ENCODE measurements at places on chromosomes 5 and 9.

- DNase-seq, result peak; percentile 8
Observed at GRCh38 chr5:179166886-179167841, 107.0 kb downstream of the ZNF354C start.

DNA sequence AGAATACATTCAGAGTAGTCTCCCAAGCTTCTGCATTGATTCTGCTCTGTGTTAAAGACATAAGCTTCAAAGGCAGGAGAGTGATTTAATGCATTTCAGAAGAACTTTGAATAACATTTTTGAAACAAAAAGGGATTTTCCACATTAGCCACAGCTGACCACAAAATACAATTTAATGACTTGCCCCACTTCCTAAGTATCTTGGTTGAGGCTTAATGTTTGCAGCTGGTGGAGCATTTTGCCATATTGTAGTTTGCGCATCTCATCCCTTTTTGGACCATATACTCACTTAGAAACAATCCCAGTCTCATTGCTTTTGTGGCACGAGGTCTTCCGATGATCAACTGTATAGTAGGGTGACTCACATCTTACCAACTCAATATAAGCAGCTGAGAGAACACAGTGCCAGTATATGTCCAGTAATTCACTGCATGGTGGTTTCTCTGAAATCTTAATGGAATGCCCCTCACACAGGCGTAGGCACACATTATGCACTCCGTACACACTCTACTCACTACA lies 455.8 kb upstream of the PTGER4 start:
- DNase-seq, result no peak

- no peak for DNase-seq
Observed at GRCh38 chr5:140118302-140118936, 4.5 kb downstream of the PURA start.

DNA sequence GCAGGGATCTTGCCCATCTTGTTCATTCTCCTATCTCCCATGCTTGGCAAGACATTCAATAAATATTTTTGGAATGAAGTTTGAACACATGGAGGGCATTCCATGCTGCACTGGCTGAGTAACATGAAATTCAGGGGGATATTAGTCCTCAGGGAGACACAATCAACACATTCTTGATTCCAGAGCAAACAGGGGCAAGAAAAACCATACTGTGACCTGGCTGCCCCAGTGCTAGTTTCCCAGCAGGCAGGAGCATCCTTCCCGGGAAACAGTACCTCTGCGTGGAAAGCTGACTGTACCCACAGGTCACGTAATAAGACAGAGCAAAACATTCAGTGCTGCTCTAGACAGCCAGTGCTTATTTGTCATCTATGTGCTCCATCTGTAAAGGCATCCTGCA lies 66.3 kb upstream of the SPOCK1 start:
- DNase-seq, result no peak

- no peak for DNase-seq
Observed at GRCh38 chr9:86867804-86868313, 79.4 kb downstream of the GAS1 start.

DNA sequence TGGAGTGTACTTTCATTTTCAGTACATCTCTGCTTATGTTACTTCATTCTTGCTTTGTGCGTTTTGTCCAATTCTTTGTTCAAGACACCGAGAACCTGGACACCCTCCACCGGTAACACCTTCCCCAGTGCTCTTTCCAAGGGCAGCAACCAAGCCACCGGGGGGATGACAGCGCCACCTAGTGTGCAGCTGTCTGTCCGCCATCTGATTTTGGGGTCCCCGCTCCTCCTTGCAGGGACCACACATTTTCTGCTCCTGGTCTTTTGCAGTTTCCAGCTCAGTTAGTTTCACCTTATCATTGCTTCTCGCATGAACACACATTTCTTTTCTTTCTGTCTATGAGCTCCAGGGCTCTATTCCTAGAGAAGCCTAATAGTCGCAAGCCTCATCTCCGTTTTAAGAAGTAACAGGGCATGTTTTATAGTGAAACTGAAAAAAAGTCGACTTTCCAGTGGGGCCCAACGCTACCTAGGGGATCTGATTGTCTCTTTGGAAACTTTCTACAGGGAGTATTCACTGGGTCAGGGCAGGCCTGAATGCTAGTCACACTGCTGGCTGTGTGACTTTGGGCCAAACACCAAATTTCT lies 152.1 kb downstream of the FSTL4 start:
- DNase-seq, result no peak

GRCh38 chr5:54146916-54147315 lies 163.5 kb downstream of the ARL15 start:
- no peak for DNase-seq

DNA sequence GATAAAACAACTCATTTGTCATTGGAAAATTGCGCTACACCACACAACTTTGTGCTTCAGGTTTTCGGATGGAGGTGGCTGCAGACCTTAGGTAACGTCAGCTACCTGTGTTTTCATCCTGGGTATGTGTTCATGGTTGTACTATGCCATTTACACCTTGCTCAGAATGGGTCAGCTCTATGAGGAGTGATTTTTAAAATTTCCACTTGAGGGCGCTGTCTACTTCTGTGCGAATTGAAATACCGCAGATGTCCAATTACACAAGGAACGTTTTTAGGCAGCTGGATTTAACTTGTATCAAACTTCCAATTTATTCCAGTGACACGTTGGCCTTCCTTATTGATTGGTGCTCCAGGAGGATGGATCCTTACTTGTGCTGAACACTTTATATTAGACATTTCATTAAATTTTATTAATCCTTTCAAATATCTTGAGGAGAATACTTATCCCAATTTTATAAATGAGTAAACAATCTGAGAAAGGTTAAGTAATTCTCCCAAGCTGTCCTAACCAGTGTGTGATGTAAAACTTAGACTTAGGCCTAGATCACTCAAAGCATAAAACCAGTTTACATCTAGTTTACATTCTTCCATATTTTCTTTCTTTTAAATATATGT lies 23.4 kb downstream of the DMRTA1 start:
- no peak for DNase-seq

- DNase-seq, result no peak
Observed at GRCh38 chr5:169302491-169303118, 1.7 kb upstream of the SLIT3 start.

GRCh38 chr9:29044959-29045358 lies 1471.7 kb upstream of the C9orf72 start:
- no peak for DNase-seq

- no peak for DNase-seq
Observed at GRCh38 chr9:83153030-83153429, 90.1 kb upstream of the RASEF start.

DNA sequence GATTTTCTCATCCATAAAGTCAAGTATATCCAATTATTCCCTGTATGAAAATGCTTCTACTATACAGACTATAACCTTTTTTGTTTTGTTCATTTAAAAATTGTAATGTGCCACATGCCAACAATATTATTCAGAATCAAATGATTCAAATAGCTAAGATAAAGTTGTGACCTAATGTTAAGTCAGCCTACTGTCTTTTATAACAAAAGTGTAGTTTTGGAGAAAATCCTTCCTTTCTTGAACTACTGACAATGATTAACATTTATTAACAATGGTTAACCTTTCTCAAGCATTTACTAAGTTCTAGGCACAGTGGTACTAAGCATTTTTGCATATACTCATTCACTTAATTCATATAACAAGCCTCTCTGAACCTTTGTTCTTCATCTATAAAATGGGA lies 25.0 kb downstream of the CSF2 start:
- DNase-seq, result no peak

DNA sequence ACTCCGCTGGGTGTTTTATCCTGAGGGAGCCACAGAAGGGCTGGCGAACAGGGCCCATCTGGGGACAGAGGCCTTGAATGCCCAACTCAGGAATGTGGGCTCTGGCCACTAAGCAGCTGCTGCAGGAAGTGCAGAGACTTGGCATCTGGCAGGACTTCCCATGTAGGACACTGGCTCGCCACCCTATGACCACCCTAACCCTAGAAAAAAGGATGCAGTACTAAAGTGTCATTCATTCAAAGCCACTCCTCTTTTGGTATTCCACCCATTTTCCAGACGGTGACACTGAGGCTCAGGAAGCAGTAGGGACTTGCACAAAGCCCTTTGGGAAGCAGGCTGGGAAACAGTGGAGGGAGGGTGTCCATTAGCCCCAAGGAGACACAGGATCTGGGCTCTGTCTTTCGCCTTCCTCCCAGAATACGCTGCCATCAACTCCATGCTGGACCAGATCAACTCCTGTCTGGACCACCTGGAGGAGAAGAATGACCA lies 3.0 kb downstream of the BBLN start:
- DNase-seq, result no peak

DNA sequence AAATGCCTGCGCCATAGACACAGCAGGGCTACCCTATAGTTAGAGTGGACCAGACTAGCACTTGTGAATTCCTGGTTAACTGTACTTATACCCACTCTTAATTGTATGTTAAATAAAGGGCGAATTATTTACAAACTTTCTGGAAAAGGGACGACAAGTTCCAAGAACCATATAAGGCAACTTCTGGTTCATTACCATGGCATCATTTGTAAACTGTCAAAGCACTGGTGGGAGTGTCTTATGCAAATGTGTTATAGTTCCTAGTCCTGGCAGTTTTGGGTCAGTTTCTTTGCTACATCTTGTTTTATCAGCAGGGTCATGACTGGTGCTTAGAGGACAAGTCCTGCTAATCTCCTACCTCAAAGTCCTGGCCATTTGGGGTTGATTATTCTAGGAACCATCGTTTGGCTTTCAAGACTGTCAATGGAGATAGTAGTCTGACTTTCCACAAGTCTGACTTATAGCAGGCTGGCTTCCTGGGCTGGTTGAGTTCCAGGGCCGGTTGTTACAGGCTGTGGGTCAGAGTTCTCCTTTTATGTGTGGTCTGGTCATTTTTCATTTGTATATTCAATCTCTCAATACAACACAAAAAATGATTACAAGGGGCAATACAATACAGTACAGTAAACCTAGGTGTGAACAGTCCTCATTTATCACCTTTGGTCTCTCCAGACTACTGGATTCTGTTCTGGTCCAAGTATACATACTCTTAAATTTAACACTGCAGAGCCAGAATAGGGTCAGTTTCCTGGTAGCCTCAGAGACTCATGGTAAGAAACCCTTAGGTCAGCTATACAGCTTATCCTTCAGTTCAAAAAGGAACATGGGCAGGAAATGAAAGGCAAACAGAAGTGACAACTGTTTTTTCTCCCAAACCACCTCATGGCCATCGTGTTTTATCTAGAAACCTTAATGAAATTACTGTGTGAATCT lies 8.3 kb upstream of the CFAP95 start:
- no peak for DNase-seq

- DNase-seq, result peak; percentile 33
Observed at GRCh38 chr5:127564002-127564769, 46.7 kb downstream of the PRRC1 start.

DNA sequence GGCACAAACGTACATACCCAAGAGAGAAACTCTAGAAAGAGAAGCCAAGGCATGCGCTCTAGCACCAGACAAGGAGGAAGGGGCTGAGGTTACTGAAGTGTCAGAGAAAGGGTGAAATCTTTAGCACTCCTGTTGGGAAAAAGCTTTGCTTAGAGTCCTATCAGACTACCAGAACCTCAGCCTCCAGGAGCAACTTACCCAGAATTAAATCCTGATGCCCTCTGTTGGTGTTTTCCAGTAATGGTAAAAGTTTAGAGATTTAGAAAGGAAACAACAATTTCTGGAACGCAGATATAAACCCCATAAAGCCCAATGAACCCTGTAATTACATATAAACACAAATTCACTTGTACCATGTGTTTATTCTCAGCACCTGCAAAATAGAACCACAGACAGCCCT lies 33.2 kb upstream of the ASTN2 start:
- DNase-seq, result no peak

DNA sequence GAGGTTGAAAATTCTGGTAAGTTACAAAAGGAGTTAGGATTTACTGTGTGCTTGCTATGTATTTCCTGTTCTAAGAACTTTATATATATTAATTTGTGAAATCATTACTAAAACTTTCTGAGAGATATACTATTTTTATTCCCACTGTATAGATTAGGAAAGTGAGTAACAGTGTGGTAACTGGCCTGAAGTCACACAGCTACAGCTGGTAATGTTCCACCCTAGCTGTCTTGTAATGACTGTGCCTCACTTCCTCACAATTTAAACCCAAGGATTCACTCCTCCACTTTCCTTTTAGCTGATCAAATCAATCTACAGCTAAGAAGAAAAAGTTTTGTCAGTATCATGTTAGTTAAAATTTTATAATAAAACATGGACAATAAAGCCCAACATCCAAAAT lies 278.8 kb downstream of the GAS1 start:
- no peak for DNase-seq

DNA sequence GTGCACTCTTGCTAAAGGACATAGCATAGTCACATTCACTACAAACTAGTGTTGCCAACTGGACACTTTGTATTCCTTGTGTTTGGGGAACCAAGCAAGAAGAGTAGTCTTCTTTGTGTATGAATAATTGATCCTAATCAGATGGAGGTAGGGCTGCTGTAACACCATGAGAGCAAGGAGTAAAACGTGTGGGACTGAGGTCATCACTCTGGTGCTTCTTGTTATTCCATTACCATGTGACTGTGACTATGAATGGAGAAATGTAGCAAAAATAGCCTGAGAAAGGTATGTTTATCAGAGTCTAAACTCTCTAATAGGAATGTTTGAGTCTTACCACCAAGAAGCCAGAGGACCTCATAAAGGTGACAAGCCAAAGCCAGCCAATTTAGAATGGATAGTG lies 966.9 kb downstream of the TAF11L14 start:
- no peak for DNase-seq

GRCh38 chr5:181203093-181203711 lies 1.8 kb downstream of the TRIM7 start:
- no peak for DNase-seq

DNA sequence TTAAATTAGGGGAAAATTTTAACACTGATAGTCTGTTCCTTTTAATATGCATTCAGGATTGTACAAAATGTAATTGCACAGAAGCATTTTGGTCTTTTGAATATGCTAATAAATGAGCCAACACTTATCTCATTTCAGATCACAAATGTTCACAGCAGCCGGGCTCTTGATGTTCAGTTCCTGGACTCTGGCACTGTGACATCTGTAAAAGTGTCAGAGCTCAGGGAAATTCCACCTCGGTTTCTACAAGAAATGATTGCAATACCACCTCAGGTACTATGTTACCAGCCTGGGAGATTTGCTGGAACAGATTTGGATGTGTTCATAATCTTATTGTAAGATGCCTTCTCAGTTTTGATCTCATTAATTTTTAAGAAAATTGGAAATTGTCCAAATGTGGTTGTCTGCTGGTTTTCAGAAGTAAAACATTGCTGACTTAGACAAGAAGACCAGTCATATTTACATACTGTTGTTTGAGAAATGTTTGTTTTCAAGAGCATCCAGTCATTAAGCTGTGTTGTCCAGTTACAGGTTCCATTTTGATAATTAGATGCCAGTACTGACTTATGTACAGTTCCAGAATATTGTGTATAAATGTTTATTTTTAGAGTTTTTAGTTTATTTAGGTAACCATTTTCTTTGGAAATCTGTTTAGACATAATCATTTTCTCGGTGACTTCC lies 23.0 kb upstream of the TMOD1 start:
- no peak for DNase-seq

DNA sequence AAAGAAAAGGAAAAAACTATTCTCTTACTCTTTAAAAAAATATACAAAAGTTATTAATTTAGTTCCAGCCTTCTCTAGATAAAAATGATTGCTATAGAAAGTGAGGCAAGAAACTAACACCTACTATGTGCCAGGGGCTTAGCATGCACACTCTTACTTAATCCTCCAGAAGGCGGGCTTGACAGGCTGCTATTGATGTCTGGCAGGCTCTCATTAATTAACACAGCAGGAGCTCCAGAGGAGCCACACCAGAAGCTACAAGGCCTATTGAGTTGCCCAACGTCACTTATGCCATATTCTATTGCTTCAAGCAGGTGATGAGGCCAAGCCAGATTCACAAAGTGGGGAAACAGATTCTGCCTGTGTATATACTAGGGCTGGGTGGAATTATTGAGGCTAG lies 54.6 kb upstream of the CLINT1 start:
- no peak for DNase-seq

Measured in effector memory CD4-positive, alpha-beta T cell (primary cell).